ENCODE measurements at places on chromosomes 13 and 19.

GRCh38 chr13:111243981-111244380 is 76.5 kb upstream of the TEX29 start:
- DNase-seq, result no peak

DNA sequence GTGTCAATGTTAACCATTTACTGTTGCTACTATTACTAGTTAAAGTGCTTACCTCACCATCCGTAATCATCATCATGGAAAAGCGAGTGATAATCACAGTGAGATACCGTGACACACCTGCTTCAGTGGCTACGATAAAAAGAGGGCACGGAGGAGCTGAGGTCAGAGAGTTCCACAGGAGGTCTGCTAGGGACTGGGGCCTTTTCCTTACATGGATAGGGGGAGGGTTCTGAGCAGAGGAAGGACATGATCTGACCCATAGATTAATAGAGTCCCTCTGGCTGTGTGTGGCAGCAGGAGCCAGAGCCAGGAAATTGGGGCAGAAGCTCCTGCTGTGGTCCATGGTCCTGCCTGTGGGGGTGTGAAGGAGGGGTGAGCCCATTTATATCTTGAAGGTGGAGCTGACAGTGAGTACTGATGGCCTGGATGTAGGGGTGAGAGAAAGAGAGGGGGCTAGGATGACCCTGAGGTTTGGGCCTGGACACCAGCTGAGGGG is 136.7 kb downstream of the SIPA1L3 start:
- DNase-seq, result no peak

DNA sequence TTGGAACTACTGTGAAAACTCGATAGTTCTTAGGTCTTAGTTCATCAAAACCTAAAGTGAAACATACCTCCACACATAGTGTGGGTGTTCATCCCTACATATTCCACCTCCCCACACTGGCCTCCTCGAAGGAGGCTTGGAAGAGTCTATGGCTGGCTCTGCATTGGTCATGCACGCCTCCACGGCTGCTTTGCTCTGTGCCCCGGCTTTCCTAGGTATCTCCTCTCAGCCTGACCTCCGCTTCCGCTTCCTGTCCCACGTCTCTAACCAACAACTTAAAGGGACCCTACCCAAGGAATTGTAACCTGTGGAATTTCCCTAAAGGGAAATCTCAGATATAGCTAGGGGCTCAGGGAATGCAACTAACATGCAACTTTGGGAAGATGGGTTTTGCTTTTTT is 79.7 kb upstream of the MBNL2 start:
- no peak for DNase-seq

- DNase-seq, result no peak
Observed at GRCh38 chr19:14830702-14831101, 4.3 kb downstream of the OR7A5 start.

GRCh38 chr13:113209759-113210421 is 477 bp downstream of the CUL4A start:
- DNase-seq, result no peak

DNA sequence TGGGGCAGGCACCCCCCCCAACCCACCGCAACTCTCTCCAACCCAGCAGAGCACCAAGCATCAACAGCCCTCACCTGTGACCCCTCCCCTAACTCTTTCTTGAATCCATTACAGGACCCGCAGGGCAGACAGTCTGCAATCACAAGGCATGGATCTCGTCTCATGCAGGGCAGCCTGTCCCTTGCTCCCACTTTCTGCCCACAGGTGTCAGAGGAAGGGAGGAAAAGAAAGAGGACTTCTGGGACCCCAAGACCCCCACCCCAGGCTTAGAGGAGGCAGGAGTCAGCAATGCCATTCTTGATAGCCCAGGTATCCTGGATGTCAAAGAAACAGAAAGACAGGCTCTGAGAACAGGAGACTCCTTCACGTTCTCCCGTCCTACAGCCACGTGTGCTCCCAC is 47.4 kb upstream of the TUBGCP3 start:
- no peak for DNase-seq

GRCh38 chr19:49423071-49423984 is at the start of gene PTH2:
Gene PTH2 (minus strand): TSS chr19:49423441. CDS start chr19:49423339, 102 bp downstream.
- no peak for DNase-seq

DNA sequence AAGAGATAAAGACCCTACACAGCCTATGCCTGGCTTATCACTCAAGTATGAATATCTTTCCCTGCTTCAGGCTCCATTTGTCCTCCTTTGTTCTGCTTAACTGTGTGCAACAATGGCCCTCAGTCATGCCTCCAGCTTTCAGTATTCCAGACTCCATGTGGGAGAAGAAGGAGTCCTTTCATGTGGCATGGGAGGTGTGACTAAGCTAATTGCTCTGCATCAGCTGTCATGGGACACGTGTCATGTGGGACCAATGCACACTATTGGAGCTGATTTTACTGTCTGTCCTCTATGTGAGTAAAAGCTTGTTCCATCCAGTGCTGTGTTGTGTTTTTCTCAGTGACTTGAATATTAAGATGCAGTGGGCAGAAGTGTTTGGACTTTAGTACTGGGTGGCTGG is 1198.3 kb downstream of the OLFM4 start:
- no peak for DNase-seq

GRCh38 chr13:75860935-75861334 is 224.8 kb downstream of the LMO7 start:
- DNase-seq, result no peak

- DNase-seq, result no peak
Observed at GRCh38 chr13:43924549-43925245, 45.0 kb downstream of the LACC1 start.

- no peak for DNase-seq
Observed at GRCh38 chr19:48094129-48094854, 16.3 kb downstream of the PLA2G4C start.

DNA sequence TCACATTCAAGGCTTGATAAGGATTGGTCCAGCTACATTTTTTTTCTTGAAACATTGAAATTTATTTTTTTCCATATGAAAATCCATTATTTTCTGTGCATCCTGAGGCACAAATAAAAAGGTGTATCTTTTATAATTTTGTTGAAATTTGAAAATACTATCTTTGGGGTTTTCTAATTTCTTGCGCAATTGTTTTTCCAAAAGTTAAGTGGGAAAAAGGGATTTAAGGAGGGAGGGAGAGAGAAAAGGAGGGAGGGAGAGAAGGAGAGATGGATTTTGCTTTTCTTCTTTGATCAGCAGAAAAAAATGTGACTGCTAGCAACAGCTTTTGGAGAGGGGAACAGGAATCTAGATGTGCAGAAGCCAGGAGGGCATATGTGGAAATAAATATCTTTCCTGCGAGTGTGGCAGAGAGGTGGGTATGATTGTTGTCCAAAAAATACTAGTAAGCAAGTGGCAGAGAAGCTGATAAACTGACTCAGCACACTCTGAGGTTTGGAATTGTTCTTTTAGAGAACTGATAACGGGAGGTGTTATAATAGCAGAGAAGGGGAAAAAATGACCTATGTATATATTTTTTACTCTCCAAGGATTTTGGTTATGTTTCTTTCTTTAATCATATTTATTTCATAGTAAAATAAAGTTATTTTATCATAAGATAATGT is 61.2 kb upstream of the EDNRB start:
- DNase-seq, result no peak

- no peak for DNase-seq
Observed at GRCh38 chr19:38267761-38268483, 3.5 kb downstream of the SPINT2 start.

- DNase-seq, result no peak
Observed at GRCh38 chr13:98541701-98542203, 35.2 kb downstream of the STK24 start.

DNA sequence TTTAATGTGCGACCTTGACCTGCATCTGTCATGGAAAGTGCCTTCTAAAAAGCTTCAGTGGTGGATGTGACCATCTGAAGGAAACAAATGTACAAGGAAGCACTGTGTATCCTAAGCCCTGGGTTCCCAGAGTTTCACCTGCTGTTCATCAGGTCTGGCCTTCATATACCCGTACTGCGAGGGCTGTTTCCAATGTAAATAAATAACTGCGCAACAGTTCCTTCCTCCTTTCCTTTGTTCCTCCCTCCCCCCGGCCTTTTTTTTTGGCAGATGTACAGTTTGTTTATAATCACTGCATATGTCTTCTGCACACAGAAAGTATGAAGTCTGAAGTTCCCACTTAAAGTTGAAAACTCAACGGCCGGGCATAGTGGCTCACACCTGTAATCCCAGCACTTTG is 5.2 kb downstream of the FAAP24 start:
- DNase-seq, result no peak

DNA sequence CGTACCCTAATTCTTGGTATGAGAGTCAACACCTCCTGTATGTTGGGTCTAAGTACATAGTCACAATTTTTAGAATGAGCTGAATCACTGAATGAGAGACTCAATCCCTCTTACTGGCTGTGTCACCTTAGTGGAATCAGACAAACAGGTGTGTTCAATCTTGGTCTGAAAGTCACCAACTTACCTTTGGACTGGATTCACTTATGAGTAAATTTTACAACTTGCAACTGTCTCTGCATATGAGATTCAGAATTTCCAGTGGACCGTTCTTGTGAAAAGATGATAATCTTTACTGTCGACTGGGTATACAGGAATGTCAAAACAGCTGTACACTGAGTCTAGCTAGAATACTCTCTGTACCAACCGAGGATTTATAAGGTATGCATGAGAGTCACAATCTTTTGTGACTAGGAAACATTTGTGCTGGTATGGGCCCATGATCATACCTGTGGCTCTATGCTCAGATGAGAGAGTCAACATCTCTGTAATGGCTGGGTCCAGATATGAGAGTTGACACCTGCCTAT is 5.9 kb upstream of the ZNF91 start:
- DNase-seq, result no peak

GRCh38 chr19:41889896-41890295 is 6.9 kb downstream of the ARHGEF1 start:
- no peak for DNase-seq

- no peak for DNase-seq
Observed at GRCh38 chr19:18392417-18392816, 5.0 kb downstream of the LRRC25 start.

GRCh38 chr13:104553186-104553585 is 1487.0 kb upstream of the SLC10A2 start:
- no peak for DNase-seq

DNA sequence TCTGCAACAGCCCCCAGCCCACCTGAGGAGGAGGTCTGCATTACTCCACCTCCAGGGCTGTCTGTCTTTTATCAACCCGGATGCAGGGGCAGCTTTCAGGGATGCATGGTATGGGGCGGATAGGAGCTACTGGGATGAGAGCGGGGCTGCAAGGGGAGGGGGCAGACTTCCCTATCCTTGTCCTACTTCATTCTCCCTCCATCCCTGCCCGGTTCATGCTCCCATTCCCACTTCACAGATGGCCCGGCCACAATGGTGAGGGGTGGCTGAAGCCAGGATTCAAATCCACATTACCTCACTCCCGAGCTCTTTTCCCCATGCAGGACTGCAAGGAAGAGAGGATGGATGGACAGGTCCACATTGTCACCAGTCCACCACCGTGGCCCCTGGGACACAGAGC is 40.5 kb upstream of the VSTM2B start:
- DNase-seq, result no peak

GRCh38 chr13:76942363-76942762 is 5.9 kb upstream of the ACOD1 start:
- DNase-seq, result no peak

DNA sequence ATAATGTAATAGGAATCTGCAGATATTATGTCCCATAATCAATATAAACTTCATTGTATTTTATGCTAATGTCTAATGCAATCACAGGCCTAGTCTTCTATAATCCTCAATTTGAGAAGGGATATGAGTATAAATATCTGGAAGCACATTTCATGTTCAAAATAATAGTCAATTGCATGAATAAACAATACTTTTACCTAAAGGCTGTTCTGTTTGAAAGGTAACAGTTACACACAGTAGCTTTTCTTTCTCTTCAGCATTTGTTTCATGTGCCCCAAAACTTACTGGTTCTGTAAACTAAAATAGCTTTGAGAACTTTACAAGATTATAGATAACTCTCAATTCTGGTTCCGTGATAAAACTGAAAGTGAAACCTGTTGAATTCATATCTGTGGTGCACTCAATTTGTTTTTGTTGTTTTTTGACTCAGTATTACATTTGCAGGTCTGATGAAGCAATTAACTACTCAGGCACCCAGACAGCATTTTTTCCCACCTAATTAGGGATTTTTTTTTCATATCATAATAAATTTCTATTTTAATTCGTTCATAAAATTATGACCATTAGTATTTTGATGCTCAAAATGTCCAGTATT is 1193.8 kb downstream of the SLITRK1 start:
- DNase-seq, result no peak

DNA sequence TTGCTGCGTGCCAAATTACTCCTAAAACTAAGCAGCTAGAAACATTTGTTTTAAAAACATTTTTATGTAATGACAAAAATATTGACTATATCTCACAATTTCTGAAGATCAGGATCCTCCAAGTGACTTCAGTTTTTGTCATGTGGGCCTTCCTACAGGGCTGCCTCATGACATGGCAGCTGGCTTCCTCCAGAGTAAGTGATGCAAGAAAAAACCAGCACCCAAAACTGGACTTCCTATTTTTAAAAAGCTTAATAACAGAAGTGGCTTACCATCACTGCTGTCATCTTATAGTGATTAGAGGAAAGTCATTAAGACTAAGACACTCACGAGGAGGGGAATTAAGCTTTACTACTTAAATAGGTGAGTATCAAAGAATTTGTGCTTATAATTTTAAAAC is 681.7 kb downstream of the PCDH17 start:
- no peak for DNase-seq

DNA sequence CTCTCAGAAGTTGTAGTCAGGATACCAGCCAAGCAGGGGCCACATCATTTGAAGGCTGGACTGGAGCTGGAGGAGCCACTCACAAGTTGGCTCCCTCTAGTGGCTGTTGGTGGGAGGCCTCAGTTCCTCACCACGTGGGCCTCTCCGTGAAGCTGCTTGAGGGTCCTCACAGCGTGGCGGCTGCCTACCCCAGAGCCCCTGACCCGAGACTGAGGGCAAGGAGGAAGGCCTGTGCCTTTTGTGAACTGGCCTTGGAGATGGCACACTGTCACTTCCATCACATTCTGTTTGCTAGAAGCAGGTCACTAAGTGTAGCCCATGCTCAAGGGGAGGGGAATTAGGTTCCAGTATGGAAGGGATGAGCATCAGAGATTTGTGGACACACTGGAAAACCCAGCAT is 14.6 kb downstream of the GNA11 start:
- DNase-seq, result no peak

- DNase-seq, result no peak
Observed at GRCh38 chr13:110221406-110222117, 85.4 kb downstream of the COL4A1 start.

DNA sequence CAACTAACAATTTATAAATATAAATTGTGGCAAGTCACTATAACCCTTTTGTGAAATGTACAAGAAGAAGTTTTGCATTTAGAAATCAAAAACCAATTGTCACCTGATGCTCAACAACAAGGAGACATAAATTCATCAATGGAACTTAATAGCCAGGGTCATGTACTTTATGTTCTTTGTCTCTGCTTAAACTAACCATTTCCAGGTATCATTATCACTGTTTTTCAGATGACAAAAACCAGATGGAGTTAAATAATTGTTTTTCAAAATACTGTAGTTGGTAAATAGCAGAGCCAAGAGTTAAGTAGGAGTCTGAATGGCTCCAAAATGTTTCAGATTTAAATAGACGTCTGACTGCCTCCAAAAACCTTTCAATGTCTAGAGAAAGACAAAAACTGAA is 72.3 kb upstream of the MAB21L1 start:
- no peak for DNase-seq

GRCh38 chr13:110819203-110820014 is 95.5 kb downstream of the ANKRD10 start:
- no peak for DNase-seq

GRCh38 chr13:30863231-30863630 is 42.8 kb upstream of the MEDAG start:
- DNase-seq, result no peak
